Lung (tissue), 17 donors: ENCODE measurements at places on chromosomes 16 and 17. TPM values are rescaled to one million over a fixed set of nuclear protein-coding genes. Genes with fewer than 3 reads are reported as not detected.

DNA sequence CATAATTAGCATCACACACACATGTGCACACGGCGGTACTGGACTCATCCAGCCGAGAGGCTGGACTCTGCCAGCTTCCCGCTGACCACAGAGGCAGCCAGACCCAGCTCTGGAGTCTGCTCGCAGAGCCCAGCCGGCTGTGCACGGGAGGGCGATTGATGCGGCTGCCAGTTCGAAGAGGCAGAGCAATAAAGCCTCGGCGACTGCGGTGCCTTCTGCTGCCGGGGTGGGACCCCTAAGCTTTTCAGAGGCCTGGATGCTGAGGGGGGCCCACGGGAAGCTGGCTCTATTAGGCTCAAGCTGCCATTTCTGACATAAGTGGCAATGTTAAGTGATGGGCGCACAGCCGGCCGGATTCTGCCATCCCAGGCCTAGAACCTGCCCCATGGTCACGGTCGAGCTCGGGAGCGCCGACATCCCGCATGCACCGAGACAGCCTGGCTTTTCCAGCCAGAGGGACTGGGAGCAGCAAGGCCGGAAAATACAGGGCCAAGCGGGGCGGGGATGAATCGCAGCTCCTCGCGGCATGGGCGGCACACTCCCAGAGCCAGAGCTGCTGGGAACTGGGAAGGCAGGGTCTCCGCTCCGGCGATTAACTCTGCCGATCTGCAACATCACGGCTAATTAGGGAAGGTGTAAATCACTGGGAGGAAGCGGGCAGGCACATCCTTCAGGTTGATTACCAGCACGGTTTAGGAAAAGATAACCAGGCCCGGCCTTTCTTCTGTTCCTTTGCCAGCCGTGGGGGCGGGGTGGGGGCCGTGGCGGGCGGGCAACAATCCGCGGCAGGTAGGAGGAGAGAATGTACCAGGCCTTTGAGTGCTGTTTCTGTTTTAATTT, 57.7 kb downstream of the TBC1D16 start:
- no peak for DNase-seq
- H3K27me3 ChIP-seq: no peaks in the 10 kb centered on the region
- no peak overlapping the region for H3K27ac ChIP-seq
- H3K4me1 ChIP-seq: no peaks in the 10 kb centered on the region

DNA sequence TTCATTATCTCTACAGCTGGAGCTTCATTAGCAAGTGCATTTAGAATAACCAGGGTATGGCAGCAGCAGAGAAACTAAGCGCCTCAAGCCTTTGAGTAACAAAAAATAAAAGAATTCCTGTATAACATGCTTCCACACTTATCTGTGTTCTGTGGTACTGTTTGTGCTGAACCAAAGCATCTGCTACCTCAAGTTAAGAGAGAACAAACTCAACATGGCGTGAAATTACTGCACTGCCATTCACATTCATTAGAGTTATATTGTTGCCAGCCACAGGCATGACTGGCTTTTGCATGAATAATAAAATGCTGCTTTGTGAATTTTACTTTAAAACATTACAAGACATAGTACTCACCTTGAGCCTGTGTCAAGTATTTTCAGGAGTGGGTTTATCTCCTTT, 76.6 kb downstream of the NLK start:
- H3K27ac ChIP-seq: no peak overlapping the region
- H3K4me3 ChIP-seq: no peak overlapping the region
- DNase-seq: no peak

- DNase-seq: no peak
- H3K27me3 ChIP-seq: no peaks in the 10 kb centered on the region
- no peak overlapping the region for H3K4me3 ChIP-seq
- no peaks in the 10 kb centered on the region for H3K4me1 ChIP-seq
Measured at GRCh38 chr17:63189930-63190329, 223.9 kb downstream of the TANC2 start.

DNA sequence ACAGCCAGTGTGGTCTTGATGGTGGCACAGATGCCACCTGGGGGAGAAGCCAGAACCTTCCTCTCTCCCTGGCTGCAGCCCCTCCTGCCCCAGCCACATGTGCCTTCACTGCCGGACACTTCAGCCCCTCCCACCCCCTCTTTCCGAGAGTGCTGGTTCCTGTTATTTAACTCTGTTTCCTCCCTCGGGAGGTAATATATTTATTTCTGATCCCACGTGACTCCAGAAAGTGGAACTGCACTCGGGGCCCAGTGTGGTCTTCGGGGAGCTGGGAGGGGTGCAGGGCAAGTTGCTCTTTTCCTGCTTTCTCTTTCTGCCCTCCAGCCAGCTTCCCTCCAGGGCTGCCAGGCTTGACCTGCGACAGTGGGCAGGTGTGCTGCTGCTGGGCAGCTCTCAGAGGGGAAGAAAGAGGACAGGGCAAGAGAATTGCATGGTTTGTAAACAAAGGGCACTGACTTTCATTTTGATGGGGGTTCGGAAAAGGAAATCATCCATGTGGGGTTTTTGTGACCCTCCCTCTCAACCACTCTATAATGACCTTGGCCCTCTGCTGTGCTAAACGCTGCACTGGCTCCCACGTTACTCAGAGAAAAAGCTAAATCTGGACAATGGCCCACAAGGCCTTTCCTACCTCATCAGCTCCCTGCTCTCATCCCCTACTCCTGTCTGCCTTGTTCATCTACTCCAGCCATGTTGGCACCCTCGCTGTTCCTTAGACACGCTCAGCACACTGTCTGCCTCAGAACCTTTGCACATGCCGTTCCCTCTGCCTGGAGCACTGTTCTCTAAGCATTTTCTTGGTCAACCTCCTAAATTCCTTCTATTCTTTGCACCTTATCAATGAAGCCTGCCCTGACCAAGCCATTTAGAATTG, 8.2 kb upstream of the CIITA start:
- DNase-seq: no peak
- no peaks in the 10 kb centered on the region for H3K36me3 ChIP-seq
- H3K27me3 ChIP-seq: no peaks in the 10 kb centered on the region
- H3K4me1 ChIP-seq: no peaks in the 10 kb centered on the region

GRCh38 chr17:7260651-7261378, 1.5 kb downstream of the CLDN7 start:
- DNase-seq: peak; percentile 47
- H3K4me3 ChIP-seq: peak overlapping the region; percentile 57
- no peaks in the 10 kb centered on the region for H3K36me3 ChIP-seq

GRCh38 chr17:9158544-9159452, 137.5 kb downstream of the NTN1 start:
- DNase-seq: no peak
- no peaks in the 10 kb centered on the region for H3K27me3 ChIP-seq
- no peaks in the 10 kb centered on the region for H3K36me3 ChIP-seq
- H3K4me3 ChIP-seq: no peak overlapping the region
- peaks cover 2% of the 10 kb centered on the region for H3K4me1 ChIP-seq

GRCh38 chr17:13582776-13583547, 18.8 kb downstream of the HS3ST3A1 start:
- H3K27ac ChIP-seq: no peak overlapping the region
- H3K4me1 ChIP-seq: no peaks in the 10 kb centered on the region
- no peaks in the 10 kb centered on the region for H3K36me3 ChIP-seq
- H3K4me3 ChIP-seq: no peak overlapping the region

- DNase-seq: peak; percentile 58
- no peak overlapping the region for H3K4me3 ChIP-seq
- peaks cover 7% of the 10 kb centered on the region for H3K4me1 ChIP-seq
- no peaks in the 10 kb centered on the region for H3K27me3 ChIP-seq
Measured at GRCh38 chr17:917941-918740, 61.4 kb downstream of the NXN start.

- peaks cover 5% of the 10 kb centered on the region for H3K36me3 ChIP-seq
- peaks cover 12% of the 10 kb centered on the region for H3K27me3 ChIP-seq
- H3K27ac ChIP-seq: no peak overlapping the region
- no peak for DNase-seq
Measured at GRCh38 chr17:81536299-81537290, 8.4 kb downstream of the FSCN2 start.

- no peak overlapping the region for H3K4me3 ChIP-seq
- no peaks in the 10 kb centered on the region for H3K36me3 ChIP-seq
- no peak overlapping the region for H3K27ac ChIP-seq
- peak; percentile 15 for DNase-seq
- H3K4me1 ChIP-seq: no peaks in the 10 kb centered on the region
Measured at GRCh38 chr16:77896415-77897128, 108.2 kb downstream of the VAT1L start.

DNA sequence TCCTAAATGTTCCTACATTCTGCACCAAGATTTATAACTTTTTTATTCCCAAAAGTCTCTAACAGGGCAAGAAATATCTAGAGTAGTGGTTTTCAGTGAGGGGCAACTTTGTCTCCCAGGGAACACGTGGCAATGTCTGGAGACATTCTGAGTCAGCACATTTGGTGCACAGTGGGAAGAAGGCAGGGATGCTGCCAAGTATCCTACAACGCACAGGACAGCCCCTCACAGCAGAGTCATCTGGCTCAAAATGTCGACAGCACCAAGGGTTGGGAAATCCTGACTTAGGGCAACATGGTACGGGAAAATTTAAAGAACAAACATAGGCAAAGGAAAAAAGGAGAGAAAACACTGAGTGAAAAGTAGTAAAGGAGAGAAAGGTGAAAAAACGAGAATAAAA, 61.8 kb downstream of the SMG6 start:
- no peaks in the 10 kb centered on the region for H3K27me3 ChIP-seq
- DNase-seq: peak; percentile 53
- peaks cover 3% of the 10 kb centered on the region for H3K4me1 ChIP-seq
- no peaks in the 10 kb centered on the region for H3K36me3 ChIP-seq
- no peak overlapping the region for H3K27ac ChIP-seq
- H3K4me3 ChIP-seq: no peak overlapping the region

DNA sequence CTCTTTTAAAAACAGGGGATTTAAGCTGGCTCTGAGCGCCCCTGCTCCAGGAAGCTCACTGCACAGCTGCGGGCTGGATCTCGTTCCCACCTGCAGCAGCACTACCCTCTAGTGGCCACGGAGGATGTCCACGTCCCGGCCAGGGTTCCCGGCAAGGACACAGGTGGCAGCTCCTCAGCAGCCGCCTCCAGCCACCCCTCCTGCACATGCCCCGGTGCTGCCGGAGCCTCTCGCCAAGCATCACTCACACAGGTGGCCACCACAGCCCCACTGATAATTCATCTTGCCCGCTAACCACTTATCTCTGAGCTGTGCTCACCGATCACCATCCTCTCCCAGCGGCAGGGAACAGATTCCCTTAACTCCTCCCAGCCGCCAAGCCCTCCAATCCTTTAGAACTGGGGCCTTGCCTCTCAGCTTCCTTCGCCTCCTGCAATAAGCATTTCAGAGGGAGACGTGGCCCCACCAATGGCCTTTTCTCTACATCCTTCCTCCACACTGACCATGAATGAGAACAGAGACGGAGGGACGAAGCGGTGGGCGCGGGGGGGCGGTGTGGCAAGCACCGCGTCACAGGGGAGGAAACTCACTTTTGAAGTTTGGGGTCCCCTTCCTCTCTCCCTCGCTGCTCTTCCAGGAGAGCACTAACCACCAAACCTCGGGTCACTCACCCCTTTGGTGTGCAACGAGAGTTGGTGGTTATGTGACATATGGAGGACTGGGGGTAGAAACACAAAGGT, 222.1 kb downstream of the RBFOX3 start:
- no peaks in the 10 kb centered on the region for H3K4me1 ChIP-seq
- H3K4me3 ChIP-seq: no peak overlapping the region
- no peak overlapping the region for H3K27ac ChIP-seq
- no peaks in the 10 kb centered on the region for H3K36me3 ChIP-seq
- H3K27me3 ChIP-seq: peaks cover 32% of the 10 kb centered on the region

DNA sequence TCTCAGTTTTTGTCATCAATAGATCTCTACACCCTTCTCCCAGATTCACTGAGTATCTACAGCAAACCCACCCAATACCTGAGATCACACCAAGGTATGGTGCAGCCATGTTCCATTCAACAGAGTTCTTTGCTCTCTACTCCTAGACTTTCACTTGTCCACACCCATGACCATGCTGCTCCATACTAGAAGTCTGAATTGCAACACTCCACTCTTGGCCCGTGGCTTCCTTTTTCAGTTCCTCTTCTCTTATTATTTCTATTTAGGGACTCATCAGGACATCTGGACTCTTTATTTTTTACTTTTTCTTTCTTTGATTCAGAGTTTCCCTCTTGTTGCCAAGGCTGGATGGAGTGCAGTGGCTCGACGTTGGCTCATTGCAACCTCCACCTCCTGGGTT, 37.1 kb downstream of the YWHAE start:
- H3K4me1 ChIP-seq: peaks cover 5% of the 10 kb centered on the region
- H3K27ac ChIP-seq: no peak overlapping the region
- H3K27me3 ChIP-seq: no peaks in the 10 kb centered on the region
- peaks cover 16% of the 10 kb centered on the region for H3K36me3 ChIP-seq
- no peak for DNase-seq

DNA sequence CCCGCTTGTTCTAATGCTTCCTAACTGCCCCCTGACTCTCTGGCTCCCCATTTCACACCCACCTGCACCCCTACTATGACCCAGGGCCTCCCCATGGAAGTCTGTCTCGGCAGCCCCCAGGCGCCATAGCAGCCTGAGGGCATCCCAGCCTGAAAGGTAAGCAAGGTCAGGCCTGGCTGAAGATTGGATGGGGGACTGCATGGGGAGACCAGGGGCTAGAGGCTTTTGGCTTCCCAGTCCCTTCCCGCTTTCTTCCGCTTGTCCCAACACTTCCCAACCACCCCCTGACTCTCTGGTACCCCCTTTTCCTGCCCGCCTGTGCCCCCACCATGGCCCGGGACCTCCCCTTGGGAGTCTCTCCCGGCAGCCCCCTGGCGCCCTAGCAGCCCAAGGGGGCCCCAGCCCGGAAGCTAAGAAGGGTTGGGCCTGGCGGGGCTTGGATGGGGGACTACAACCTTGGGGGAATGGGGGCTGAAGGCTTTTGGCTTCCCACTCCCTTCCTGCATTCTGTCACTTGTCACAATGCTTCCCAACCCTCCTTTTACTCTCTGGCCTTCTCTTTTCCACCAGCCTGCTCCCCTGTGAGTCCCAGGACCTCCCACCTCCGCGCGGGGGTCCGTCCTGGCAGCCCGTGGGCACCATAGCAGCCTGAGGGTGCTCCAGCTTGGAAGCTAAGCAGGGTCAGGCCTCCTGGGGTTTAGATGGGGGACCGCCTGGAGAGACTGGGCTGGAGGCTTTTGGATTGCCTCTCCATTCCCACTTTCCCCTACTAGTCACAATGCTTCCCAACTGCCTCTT, 2288.4 kb downstream of the TP53TG3F start:
- no peak overlapping the region for H3K27ac ChIP-seq
- no peak for DNase-seq
- no peak overlapping the region for H3K4me3 ChIP-seq
- H3K4me1 ChIP-seq: no peaks in the 10 kb centered on the region
- no peaks in the 10 kb centered on the region for H3K36me3 ChIP-seq
- H3K27me3 ChIP-seq: no peaks in the 10 kb centered on the region

- peak; percentile 49 for DNase-seq
- H3K4me1 ChIP-seq: peaks cover 49% of the 10 kb centered on the region
- H3K27ac ChIP-seq: peak overlapping the region; percentile 1
- no peaks in the 10 kb centered on the region for H3K27me3 ChIP-seq
- no peaks in the 10 kb centered on the region for H3K36me3 ChIP-seq
Measured at GRCh38 chr16:4372578-4373355, 1.1 kb downstream of the VASN start.

GRCh38 chr17:72699545-72699944, 392.9 kb downstream of the SLC39A11 start:
- H3K36me3 ChIP-seq: no peaks in the 10 kb centered on the region
- no peak overlapping the region for H3K4me3 ChIP-seq
- DNase-seq: no peak
- H3K4me1 ChIP-seq: no peaks in the 10 kb centered on the region
- no peak overlapping the region for H3K27ac ChIP-seq

The CDH3 gene
- 89.4 TPM for total RNA-seq

The ZNF750 gene
- 4.4 TPM for total RNA-seq

The CCL7 gene
- total RNA-seq: 1.0 TPM

The DPEP2NB gene
- total RNA-seq: not detected

The TRPV2 gene
- total RNA-seq: 12.6 TPM

The C1QL1 gene
- total RNA-seq: 0.57 TPM

The KRTAP16-1 gene
- total RNA-seq: not detected
